CD4-positive, alpha-beta T cell treated with Interleukin-4 for 1 hour (primary cell): ENCODE measurements at places on chromosomes 13 and 19.
A peak's percentile ranks its signal among the peaks of the same experiment; 100 is the strongest.

DNA sequence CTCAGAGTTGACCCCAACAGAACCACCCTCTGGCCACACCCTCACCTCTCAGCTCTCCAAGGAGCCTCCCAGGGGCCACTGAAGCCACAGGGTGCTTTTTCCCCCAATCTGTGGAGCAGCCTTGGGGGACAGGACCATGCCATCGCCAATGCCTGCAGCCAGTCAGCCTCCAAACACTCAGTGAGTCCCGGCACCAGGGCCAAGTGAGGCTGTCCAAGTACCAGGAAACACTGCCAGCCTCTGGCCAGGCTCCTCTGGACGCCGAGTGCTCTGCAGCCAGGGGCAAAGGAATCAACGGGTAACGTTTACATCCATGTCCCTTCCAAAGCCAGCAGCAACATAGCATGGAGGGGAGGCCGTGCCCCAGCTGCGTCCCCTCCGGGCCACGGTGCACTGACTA, 9.5 kb upstream of the COMP start:
- DNase-seq = no peak

DNA sequence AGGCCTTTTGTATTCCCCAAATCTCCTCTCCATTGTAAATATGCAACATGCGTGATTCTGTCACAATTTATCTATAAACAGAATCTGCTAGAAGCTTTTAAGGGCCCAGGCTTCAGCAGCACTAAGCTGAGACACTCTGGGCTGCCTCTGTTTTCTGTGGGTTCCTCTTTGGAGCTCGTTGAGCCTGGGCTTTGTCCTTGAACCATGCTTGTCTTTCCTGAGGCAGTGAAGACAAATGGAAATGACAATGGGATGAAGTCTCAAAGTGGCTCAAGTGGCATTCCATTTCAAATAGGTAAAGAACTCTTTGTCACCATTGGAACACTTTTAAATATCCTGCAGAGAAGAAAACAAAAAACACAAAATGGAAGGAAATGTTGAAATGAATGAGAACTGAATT, 40.3 kb downstream of the RASL11A start:
- DNase-seq = no peak

DNA sequence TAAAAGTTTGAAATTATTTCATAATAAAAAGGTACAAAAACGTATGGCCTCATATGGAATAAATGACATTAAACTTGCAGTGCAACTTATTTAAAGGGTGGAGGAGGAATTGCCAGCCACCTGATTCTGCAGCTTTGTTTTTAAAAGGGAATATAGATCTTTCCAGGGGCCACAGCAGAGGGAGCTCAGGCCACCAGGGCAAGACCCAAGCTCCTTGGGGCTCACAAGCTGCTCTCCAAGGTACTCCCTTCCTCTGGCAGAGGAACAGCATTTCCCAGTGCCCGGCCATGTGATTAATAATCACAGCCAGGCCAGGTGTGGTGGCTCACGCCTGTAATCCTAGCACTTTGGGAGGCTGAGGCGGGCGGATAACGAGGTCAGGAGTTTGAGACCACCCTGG, 6.2 kb downstream of the ACOD1 start:
- no peak for DNase-seq

- DNase-seq = no peak
These were observed 109.6 kb downstream of the STARD13 start for GRCh38 chr13:33175991-33176390.

- DNase-seq = no peak
These were observed 88.1 kb downstream of the ZNF429 start for GRCh38 chr19:21593502-21593901.

DNA sequence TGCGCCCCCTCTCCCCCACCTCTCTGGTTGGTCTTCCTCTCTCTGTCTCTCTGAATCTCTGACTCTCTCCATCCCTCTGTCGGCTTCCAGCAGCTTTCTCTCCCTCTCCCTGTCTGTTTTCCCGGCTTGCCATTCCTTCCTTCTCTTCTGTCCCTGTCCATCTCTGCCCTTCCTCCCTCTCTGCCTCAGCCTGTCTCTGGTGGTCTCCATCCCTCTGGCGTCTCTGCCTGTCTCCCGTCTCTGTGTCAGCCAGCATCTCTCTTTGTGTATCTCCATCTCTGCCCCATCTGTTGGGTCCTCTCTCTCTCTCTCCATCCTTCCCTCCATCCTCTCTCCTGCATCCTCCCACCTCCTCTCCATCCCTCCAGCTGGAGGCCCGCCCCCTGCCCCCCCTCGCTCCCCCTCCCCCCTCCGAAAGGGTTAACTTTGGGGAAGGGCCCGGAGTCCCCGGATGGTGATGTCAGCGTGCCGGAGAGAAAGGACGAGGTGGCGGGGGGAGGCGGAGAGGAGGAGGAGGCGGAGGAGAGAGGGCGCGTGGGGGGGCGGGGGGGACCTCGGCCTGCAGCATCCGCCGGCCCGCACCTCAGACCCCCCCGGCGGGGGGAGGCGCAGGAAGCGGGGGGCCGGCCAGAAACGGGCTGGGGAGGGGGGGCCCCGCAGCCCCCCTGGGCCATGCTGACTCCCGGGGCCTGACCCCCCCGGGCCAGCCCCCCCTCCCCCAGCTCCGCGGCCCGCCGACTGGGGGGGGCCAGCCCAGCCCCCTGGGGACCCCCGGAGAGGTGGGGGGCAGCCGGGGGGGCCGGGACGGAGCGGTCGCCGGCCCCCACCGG, at the start of gene BRSK1:
Gene BRSK1, plus strand, starts transcription at position 450 of the 830 bp plus-strand sequence. CDS start 446 bp downstream, outside the sequence.
- peak; percentile 69 for DNase-seq

- no peak for DNase-seq
These were observed 66.1 kb downstream of the RFX2 start for GRCh38 chr19:6044056-6044805.

DNA sequence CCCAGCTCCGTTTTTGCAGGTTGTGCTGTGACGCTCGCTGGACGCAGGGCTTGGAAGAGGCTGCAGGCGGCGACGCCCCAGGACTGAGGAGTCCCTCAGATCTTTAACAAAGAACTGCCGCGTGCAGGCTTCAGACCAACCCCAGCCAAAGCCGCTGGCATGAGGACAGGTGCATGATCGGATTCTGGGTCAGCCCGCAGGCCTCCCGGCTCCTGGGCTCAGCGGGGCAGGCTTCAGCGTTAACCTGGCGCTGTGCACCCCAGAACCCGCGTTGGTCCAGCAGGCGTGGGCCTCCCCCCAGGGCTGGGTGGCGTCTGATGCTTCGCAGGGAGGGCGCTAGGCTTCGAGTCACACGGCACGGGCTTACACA, 920 bp upstream of the TIMM13 start:
- DNase-seq = no peak

- DNase-seq = no peak
These were observed 24.3 kb downstream of the ARL11 start for GRCh38 chr13:49652355-49653305.

DNA sequence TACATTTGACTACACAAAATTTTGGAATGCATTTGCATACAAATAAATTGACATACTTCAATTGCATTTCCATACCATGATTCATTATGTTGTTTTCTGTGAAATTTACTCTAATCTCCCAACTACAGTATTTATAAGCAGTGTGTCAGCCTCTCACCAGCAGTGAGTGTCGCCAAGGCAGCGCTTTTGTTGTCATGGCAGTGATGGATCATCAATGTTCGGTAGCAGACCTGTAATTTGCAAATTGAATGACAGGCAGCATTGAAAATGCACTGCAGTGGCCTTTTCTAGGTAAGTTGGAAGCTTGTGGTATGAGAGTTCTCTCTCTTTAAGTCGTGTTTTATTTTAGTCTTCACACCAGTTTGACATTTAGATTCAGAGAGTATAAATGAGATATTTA, 534.1 kb downstream of the PCDH17 start:
- no peak for DNase-seq

DNA sequence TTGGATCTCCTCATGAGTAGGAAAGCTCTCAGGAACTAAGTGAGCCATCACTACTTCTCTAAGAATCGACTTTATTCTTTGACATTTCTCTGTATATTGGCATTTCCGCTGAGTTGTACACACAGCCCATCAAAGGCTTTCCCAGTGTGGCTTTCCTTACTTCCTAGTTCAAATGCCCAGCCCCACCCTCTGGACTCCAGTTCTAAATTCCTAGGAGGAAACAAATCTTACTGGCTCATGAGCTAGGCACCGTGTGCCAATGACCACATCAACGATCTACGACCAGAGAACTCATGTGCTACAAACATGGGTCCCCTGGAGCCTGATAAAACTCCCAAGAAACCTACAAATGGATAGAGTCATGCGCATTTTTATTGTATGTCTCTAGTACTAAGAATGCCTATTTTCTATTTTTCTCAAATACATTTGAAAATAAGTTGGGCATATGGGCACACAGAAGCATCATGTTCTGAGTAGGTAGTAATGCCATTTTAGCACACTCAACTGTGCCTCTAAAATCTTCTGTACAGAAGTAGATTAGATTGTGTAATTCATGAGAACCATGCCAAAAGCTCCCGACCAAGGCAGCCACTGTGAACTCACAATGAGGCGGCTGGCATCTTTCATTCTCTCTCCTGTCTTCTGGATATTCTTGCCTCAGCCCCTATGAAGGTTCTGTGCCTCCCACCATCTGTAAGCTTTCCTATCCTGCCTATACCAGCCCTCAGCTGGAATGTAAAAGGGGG, 10.5 kb upstream of the RAP2A start:
- DNase-seq = no peak

- no peak for DNase-seq
These were observed 498.2 kb downstream of the IRS2 start for GRCh38 chr13:109288151-109288709.

DNA sequence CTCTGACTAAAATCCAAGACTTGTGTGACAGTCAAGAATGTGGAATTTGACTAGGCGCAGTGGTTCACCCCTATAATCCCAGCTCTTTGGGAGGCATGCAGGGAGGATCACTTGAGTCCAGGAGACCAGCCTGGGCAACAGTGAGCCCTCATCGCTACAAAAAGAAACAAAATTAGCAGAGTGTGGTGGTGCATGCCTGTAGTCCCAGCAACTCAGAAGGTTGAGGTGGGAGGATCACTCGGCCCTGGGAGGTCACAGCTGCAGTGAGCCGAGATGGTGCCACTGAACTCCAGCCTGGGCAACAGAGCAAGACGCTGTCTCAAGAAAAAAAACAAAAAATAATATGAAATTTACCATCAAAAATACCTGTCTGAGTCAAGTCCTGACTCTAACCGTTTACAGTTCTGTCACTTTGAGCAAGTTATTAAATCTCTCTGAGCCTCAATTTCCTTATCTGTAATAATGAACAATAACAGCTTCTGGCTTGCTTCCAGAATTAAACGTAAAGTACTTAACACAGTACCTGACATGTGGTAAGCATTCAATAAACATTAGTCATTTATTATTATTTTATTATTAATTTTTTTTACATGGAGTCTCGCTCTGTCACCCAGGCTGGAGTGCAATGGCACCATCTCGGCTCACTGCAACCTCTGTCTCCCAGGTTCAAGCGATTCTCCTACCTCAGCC, 204.6 kb upstream of the TSC22D1 start:
- DNase-seq = no peak

DNA sequence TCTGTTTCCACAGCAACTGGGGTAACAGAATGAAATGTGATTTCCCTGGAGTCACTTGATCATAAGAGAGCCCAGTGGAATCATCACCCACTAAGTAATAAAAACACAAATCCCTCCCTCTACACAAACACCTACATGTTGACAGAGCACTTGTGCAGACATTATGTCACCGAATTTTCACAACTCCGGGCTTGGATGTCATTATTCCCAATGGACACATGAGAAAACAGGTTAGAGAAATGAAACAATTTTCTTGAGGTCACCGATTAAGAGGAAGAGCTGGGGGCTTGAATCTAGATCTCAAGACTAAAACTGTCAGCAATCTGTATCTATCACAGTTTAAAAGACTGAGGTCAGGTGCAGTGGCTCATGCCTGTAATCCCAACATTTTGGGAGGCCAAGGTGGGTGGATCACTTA, 3.1 kb downstream of the XRCC1 start:
- no peak for DNase-seq

GRCh38 chr19:52603558-52604207, 33.6 kb downstream of the ZNF701 start:
- no peak for DNase-seq

DNA sequence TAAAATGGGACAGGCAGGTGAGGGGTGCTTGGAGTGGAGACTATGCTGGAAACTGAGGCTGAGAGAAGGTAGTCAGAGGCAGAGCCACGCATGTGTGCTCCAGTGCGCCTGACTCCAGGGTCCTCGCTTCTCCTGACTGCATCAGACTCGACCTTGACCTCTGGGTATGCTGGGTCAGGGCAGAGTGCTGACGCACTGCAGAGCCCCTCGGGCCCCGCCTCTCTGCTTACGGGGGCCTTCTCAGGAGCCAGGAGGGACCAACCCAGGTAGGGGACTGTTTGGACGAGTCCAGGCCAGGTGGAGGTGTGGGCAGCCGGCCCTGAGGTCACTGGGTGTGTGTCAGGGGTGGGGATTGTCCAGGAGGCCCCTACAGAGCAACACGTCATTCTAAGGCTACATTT, 22.9 kb upstream of the SLC7A10 start:
- no peak for DNase-seq

- DNase-seq = no peak
These were observed 545.4 kb upstream of the GPC6 start for GRCh38 chr13:92681239-92681638.

- no peak for DNase-seq
These were observed 10.9 kb upstream of the AKAP11 start for GRCh38 chr13:42260903-42261654.

DNA sequence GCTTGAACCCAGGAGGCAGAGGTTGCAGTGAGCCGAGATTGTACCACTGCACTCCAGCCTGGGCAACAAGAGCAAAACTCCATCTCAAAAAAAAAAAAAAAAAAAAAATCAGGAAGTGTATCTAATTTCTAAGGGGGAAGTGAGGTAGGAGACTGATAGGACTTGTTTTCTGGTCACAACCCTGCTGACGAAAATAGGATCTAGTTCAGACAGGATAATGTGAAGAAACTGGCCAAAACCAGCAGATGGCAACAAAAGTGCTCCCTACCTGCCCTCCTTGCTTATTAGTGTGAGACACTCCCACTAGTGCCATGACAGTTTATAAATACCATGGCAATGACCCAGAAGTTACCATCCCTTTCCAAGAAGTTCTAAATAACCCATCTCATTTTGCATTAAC, 36.0 kb upstream of the KPNA3 start:
- no peak for DNase-seq

GRCh38 chr13:21894703-21895699, 224.1 kb downstream of the FGF9 start:
- no peak for DNase-seq

DNA sequence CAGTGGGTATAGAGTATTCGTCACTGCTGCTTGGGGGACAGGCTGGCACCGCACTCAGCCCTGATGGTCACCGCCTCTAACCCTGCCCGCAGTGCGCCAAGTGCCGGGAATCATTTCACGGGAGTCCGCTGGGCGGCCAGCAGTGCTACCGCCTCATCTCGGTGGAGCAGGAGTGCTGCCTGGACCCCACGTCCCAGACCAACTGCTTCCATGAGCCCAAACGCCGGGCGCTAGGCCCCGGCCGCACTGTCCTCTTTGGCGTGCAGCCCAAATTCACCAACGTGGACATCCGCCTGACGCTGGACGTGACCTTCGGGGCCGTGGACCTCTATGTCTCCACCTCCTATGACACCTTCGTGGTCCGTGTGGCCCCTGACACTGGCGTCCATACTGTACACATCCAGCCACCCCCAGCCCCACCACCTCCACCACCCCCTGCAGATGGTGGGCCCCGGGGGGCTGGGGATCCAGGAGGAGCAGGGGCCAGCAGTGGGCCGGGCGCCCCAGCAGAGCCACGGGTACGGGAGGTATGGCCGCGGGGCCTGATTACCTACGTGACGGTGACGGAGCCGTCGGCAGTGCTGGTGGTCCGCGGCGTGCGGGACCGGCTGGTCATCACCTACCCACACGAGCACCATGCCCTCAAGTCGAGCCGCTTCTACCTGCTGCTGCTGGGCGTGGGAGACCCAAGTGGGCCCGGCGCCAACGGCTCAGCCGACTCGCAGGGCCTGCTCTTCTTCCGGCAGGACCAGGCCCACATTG, 14.5 kb downstream of the CNFN start:
- DNase-seq = no peak
